Psoas muscle (tissue), 8 donors: ENCODE measurements at places on chromosomes 5 and 9. TPM values are rescaled to one million over a fixed set of nuclear protein-coding genes. Genes with fewer than 3 reads are reported as not detected.

ATP6V1G1 gene
- 97.4 TPM for total RNA-seq

ACSL6 gene
- 1.1 TPM for total RNA-seq

ENTR1 gene
- 34.2 TPM for total RNA-seq

PTGS1 gene
- 1.5 TPM for total RNA-seq

CCL27 gene
- total RNA-seq: 0.25 TPM

ARSI gene
- total RNA-seq: not detected

PARP8 gene
- total RNA-seq: 4.7 TPM

PCDHAC1 gene
- 0.36 TPM for total RNA-seq

SYK gene
- 2.0 TPM for total RNA-seq

NR6A1 gene
- 1.2 TPM for total RNA-seq

PPP3R2 gene
- total RNA-seq: not detected

C5orf46 gene
- not detected for total RNA-seq

F12 gene
- not detected for total RNA-seq

ZNF366 gene
- 3.9 TPM for total RNA-seq

RLN1 gene
- total RNA-seq: not detected

SH2D3C gene
- total RNA-seq: 10.0 TPM

CDC25C gene
- not detected for total RNA-seq

SAPCD2 gene
- 0.15 TPM for total RNA-seq

DBN1 gene
- total RNA-seq: 28.4 TPM

PCDHA6 gene
- not detected for total RNA-seq

ANKRD31 gene
- 0.06 TPM for total RNA-seq

AFAP1L1 gene
- 23.0 TPM for total RNA-seq

MEF2C gene
- total RNA-seq: 530 TPM

STPG3 gene
- not detected for total RNA-seq

OR1J4 gene
- total RNA-seq: not detected

FBN2 gene
- 0.46 TPM for total RNA-seq

SPACA9 gene
- 1.1 TPM for total RNA-seq

GPX8 gene
- total RNA-seq: 1.9 TPM

LRRC19 gene
- total RNA-seq: not detected

TYRP1 gene
- 6.5 TPM for total RNA-seq

DDX4 gene
- not detected for total RNA-seq

CHD1 gene
- total RNA-seq: 24.5 TPM

SLC2A6 gene
- 1.2 TPM for total RNA-seq

NSG2 gene
- not detected for total RNA-seq

CORO2A gene
- 0.13 TPM for total RNA-seq

TICAM2 gene
- 1.2 TPM for total RNA-seq

TRIM7 gene
- 28.8 TPM for total RNA-seq

C5orf34 gene
- 0.54 TPM for total RNA-seq

PDGFRB gene
- 37.5 TPM for total RNA-seq

ALDOB gene
- total RNA-seq: not detected

CLTA gene
- 54.6 TPM for total RNA-seq

CAVIN4 gene
- 68.6 TPM for total RNA-seq

ZBTB34 gene
- 4.4 TPM for total RNA-seq

RPS14 gene
- total RNA-seq: 1,232 TPM
